ENCODE measurements at places on chromosomes 16 and 17. TPM values are rescaled to one million over a fixed set of nuclear protein-coding genes. Genes with fewer than 3 reads are reported as not detected.

DNA sequence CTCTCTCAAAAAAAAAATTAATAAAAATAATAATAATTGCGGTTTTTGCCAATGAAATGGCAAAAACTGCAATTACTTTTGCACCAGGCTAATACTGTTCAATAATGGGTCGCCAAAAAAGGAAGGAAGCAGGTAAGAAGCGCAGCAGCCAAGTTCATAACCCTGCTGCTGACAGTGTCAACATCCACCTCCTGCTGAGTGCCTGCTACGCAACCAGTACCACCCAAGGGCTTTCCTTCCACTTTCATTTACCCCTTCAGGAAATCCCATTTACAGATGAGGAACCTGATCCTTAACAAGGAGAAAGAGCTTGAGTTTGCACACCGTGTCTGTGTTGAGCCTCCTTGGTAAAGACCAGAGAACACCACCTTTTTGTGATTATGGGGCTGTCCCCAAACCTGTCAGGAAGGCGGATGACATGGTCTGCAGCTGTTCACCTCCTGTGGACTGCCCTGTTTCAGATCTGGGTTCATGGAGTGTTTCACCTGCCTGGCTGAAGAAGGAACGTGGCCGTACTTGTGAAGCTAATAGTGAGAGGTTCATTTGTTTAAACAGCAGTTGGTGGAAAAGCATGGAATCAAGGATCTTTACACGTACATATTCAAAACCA lies 378.0 kb downstream of the SLC39A11 start:
- no peak for DNase-seq

DNA sequence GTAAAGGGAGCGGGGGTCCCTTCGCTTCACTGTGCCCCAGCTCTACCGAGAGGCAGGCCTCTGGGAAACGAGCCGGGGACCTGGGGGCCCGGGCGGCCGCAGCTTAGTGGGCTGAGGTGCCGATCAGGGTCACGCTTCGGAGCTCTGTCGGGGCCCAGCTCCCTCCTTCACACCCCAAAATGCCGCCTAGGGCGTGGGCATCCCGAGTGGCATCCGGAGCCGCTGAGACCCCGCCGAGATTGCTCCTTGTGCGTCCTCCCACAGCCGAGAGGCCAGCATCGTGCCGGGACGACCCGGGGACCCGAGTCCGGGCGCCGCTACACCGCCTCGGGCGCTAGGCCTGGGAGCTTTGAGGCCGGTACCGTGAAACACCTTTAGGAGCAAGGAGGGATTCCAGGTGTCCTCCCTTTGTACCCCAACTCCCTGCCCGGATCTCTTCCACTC lies 1.3 kb downstream of the SALL1 start:
- DNase-seq: no peak

DNA sequence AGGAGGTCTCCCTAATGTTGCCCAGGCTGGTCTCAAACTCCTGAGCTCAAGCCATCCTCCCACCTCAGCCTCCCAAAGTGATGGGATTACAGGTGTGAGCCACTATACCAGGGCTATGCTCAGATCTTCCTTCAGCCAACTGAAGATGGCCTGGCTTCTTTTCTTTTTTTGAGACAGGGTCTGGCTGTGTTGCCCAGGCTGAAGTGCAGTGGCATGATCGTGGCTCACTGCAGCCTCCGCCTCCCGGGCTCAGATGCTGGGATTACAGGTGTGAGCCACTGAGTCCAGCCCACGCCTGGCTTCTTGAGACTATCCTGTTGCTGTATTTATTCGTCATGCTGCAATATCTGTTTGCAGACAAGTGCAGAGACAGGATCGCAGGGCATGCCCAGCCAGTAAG lies 4.1 kb downstream of the SLC25A19 start:
- DNase-seq: no peak

DNA sequence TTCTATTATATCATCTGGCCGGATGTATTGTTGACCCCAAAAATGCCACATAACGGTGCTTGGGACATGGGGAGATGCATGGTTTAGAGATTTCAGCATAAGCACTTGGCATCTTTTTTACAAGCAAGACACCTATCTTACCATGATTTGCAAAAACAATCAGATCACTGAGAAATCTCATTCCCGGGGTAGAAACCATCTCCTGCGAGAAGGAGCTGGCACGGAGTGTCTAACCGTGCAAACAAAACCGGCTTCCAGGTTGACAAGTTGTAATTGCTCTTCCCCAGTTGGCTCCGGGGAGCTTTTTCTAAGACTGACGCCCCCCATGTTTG lies 1.0 kb downstream of the SLC16A6 start:
- DNase-seq: no peak

- DNase-seq: no peak
Measured at GRCh38 chr16:48734220-48734619, 124.2 kb upstream of the N4BP1 start.

DNA sequence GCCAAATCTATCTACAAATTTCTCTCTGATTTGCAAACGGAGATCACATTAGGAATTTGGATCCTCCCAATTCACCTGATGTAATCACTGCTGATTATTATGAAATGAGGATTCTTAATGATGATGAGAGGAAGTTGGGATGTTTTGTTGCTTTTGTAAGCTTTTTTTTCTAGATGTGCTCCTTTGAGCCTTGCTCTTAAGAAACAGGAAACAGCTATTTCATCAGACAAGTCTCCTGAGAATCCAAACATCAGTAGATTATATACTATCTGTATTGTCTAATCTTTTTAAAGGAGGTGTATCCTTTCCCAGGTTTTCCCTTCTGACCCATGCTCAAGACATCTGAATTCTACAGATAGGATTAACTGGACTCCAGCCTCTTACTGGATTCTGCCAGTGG lies 73.3 kb downstream of the KIF2B start:
- no peak for DNase-seq

The CHD9NB gene
- total RNA-seq: 1.0 TPM

The ZFP3 gene
- 4.4 TPM for total RNA-seq
